ENCODE measurements at places on chromosomes 2 and 18.

DNA sequence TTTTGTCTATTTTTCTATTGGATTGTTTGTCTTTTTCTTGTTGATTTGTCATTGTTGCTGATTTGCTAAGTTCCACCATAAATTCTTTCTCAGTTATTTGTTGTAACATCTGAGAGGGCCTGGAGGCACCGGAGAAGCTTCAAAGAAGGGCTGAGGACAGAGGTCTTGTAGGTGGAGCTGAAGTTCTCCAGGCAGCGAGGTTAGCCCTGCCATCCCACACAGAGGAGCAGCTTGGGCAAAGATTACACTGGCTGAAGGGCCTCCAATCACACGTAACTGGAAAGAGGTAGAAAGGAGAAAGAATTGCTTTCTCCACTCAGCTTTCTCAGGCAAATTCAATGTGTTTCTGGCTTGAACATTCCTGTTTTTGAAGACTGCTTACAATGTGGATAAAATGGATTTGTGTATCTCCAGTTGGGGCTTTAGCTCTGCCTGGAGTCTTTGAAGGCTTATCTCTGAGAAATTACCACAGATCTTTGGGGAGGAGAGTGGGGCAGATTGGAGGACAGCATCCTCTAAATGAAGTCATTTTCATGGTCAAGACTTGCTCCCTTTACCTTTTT lies 21.1 kb upstream of the EMILIN2 start:
- DNase-seq: no peak

GRCh38 chr2:119119999-119120756 lies 38.4 kb downstream of the C1QL2 start:
- DNase-seq: no peak

- DNase-seq: no peak
These were observed 105.4 kb downstream of the RTN4 start for GRCh38 chr2:54944724-54945326.

DNA sequence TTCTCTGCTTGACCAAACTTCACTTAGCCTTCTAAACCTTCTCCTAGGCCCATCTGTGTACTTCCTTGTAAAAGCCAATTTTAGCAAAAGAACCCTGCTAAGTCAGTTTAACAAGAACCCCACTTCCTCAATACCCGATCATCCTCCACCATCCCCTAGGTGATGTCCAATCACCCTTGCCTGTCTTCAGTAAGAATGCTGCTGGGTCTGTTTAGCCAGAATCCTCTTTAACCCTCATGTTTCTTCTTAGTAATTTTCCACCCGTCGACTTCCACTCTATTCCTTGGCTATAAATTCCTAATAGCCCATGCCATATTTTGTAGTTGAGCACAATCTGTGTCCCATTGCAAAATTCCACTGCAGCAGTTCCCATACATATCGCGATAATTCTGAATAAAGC lies 780.0 kb upstream of the RAB6C start:
- DNase-seq: no peak

DNA sequence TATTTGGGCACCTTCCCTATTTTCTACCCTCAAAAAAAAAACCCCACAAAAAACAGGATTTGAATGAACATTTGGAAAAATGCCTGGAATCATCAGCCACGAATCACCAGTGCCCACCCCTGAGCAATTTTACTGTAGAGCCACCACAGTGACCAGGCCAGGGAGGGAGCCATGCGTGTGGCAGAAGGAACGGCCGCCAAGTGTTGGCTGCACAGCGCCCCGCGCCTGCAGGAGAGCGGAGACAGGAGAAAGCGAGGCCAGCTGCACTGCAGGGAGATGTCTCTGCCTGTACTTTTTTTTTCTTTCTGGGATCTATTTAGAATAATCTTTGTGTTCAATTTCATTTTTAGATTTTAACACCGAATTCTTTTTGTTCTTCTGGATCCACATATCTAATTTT lies 269.3 kb upstream of the RAB12 start:
- no peak for DNase-seq

DNA sequence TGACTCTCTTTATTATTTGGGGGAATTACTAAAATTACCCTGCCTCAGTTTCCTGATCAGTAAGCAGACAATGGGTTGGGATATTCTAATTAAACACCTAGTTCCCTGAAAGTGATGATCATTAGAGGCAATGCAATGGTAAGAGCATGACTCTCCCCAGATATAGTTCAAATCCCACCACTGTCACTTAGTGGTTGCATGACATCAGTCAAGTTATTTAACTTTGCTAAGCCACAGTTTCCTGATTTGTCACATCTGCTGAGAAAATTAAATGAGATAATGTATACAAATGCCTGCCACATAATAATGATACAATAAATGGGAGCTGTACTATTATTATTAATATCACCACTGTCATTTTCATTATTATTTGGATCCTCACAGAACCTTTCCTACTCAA lies 29.9 kb downstream of the ZEB2 start:
- DNase-seq: no peak

DNA sequence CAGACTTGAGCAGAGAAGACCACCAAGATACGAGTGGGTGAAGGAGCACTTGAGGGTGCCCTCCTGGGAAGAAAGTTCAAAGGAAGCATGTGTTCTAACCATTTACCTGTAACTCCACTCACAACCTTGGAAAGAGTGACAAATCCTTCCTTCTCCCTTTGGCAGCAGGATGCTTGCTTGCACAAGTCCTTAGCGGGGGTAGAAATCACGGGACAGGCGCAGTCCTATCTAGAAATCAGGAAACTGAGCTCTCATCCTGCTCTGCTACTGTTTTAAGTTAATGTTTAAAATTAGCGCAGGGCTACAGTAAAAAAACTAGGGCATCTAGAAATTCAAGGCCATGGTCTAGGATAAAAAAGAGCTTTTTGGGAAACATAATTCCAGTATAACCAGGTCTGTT lies 100.9 kb upstream of the PTPRM start:
- no peak for DNase-seq

- no peak for DNase-seq
These were observed 454.4 kb upstream of the MEIS1 start for GRCh38 chr2:65980531-65980930.

- no peak for DNase-seq
These were observed 34.4 kb upstream of the TRAPPC8 start for GRCh38 chr18:31977270-31977872.

GRCh38 chr18:58716060-58716756 lies 44.9 kb downstream of the MALT1 start:
- no peak for DNase-seq

DNA sequence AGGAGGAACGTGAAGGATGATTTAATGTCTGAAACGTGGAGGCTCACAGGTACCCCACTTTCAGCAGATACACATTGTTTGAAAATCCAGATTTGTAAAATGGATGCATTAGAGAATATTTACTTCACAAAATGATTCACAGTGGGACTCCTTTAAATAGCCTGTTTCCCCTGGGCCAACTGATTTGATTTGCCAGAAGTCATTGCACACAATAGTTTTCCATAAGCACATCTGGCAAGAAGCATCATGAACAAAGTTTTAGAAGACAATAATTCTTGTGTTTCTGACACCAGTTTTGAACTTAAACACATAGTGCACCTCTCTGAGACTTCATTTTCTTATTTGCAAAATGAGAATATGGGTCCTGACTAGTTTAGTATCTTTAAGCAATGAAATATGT lies 451.4 kb upstream of the SLC14A2 start:
- no peak for DNase-seq

DNA sequence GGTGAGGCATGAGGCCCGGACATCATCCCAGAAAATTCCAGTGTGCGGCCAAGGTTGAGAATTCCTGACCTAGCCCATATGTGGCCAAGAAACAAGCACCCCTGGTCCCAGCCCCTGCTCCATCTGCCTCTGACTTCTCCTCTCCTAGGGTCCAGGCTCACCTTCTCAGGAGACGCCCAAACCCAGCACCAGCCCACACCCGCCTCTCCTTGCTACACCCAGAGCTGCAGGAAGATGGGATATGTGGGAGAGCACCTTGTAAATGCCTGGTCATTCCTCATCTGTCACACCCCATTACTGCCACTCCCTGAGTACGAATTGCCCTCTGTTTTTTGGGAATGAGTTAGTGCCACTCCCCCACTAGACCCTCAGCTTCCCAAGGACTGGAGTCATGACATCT lies 7.3 kb upstream of the ATP6V1B1 start:
- DNase-seq: no peak

GRCh38 chr18:32237049-32237448 lies 47.2 kb downstream of the MEP1B start:
- no peak for DNase-seq

- no peak for DNase-seq
These were observed 12.0 kb upstream of the SLC20A1 start for GRCh38 chr2:112633708-112634107.

DNA sequence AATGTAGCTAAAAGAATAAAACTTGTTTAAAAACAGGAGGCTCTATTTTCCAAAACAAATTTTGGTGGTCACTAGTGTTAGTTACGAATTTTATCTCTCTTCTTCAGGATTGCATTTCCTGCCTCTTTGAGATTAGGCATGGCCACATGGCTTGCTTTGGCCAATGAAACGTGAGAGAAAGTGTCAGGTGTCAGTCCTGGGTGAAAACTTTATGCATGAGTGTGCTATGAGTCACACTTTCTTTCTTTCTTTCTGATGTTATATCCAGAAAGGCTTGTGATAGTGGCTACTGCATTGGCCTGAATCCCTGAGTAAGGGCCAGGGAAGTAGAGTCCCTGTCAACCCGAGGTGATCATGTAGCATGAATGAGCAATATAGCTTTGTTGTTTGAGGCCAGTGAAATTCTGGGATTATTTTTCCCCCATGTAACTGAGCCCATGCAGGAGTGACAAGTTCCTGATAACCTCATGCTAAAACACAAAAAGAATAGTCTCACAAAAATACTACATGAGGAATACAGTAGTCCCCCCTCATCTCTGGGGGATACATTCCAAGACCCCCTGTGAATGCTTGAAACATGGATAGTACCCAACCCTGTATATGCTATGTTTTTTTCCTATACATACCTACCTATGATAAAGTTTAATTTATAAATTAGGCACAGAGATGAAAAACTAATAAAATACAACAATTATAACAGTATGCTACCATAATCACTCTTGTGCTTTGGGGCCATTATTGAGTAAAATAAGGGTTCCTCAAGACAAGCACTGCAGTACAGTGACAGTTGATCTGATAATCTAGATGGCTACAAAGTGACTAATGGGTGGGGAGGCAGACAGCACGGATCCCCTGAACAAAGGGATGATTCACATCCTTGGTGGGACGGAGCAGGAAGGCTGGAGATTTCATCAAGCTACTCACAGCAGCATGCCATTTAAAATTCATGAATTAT lies 109.5 kb downstream of the CDC42EP3 start:
- DNase-seq: no peak

- DNase-seq: no peak
These were observed 97.1 kb downstream of the COL5A2 start for GRCh38 chr2:189082376-189082975.

DNA sequence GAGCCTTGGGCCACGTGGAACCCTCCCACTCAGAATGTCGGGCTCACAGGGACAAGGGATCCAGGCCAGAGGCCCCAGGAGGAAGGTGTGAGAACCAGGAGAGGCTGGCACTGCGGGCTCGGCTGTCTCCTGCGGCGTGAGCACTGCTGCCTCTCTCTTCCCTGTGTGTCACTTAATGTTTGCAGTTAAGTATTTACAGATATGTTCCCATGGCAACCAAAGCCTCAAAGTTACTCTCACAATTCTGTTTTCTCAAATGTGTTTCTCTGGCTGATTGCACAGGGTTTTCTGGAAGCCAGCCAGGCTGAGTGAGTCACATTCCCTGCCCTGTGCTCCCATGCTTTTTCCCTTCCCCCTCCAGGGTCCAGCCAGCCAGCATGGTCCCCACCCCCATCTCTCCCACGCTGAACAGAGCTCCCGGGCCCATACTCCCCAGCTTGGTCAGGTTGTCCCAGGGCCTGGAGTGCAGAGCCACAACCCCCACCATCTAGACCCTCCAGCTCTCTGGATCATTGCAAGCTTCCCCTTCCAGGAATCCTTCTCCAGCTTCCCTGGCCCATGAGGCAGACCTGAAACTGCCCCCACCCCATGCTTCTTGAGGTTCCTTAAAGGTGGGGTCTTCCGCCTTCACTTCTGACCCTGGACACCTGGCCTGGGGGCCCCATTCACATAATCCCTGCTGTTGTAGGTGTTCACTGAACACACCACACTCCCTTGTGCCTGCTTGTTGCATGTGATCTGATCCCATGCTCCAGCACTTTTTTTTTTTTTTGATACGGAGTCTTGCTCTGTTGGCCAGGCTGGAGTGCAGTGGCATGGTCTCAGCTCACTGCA lies 265.9 kb downstream of the CELF4 start:
- no peak for DNase-seq

- DNase-seq: no peak
These were observed 87.4 kb downstream of the MYT1L start for GRCh38 chr2:2243666-2244065.

DNA sequence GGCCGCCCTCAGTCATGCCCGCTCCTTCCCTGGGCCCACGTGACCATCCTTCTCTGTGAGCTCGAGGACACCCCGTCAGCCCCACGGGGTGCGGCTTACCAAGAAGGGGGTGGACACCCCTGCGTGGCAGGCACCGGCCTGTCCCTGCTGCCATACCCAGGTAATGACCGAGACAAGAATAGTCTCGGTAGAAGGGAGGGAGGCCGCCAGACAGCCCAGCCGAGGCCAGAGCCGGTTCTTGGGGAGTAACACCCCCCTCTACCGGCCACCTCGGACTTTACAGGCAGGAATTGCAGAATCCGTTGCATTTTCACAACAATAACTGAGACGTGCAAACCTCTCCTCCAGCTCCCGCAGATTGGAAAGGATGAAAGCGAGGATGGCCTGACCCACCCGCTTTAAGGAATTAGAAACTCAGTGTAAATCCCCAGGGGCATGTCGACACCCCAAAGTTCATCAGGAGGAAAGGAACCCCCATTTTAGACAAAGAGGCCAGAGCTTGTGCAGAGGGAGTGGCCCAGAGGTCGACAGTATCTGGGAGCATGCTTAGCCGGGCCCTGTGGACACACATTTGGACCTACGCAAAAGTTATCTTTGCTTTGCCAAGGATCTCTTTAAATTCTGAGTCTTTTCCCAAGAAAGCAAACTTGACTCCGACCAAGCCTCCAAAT lies 60.1 kb upstream of the GLI2 start:
- DNase-seq: peak; percentile 21

DNA sequence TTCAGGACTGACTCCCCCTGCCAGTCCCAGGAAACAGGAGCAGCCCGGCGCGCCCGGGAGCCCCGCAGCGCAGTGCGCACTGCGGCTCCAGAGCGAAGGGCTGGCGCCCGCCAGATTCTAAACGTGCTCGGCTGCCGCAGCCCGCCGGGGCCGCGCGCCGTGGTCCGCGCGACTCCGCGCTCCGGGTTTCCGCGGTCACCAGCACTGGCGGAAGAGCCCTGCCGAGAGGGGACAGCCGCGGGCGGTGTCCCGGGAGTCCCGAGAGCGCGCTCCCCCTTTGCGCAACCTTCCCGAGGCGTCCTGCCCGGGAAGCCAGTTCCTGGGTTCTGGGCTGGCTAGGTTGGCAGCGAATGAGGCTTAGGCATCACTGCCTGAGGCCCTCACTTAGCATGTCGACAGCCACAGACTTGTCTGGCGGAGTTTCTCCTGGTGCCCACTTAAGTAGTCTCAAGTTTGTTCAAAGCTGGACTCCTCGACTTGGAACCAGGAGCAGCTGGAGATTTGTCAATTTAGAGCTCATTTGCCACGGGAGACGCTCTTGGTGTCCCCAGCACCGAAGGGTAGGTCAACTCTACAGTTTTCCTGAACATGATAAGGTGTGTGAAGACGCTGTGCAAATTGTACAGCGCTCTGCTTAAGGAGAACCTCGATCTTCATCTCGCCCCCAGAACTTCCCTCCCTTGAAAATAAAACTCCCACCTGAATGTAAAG lies 1.5 kb upstream of the VSNL1 start:
- no peak for DNase-seq

GRCh38 chr2:235405612-235406361 lies 88.1 kb upstream of the AGAP1 start:
- DNase-seq: no peak
